Endothelial cell (in vitro differentiated cells): ENCODE measurements at places on chromosomes 6 and 20.

- no peak for DNase-seq
These were observed 37.9 kb downstream of the ATXN1 start for GRCh38 chr6:16723402-16723801.

DNA sequence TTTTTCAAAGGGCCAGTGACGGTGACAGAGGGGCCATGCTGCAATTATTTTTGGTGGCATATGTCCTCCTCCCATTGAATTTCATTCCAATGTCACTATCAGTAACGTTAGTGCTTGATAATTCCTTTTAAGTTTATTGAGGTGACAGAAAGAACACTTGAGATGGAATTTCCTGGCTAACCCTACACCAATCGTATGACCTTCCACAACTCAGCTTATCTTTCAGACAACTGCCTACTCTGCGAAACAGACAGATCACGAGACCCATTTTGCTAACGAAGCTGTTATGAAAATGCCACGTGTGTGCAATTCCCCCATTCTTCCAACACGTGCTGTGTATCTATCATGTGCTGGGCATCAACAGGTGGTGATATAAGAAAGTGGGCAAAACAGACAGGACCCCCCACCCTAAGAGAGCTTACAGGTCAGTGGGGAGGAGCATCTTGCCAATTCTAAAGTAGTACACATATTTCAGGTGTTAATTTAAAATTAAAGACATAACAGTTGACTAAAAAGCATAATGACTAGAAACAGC, 113.0 kb downstream of the IRF4 start:
- no peak for DNase-seq

GRCh38 chr6:47520282-47520681, 42.7 kb downstream of the CD2AP start:
- no peak for DNase-seq

DNA sequence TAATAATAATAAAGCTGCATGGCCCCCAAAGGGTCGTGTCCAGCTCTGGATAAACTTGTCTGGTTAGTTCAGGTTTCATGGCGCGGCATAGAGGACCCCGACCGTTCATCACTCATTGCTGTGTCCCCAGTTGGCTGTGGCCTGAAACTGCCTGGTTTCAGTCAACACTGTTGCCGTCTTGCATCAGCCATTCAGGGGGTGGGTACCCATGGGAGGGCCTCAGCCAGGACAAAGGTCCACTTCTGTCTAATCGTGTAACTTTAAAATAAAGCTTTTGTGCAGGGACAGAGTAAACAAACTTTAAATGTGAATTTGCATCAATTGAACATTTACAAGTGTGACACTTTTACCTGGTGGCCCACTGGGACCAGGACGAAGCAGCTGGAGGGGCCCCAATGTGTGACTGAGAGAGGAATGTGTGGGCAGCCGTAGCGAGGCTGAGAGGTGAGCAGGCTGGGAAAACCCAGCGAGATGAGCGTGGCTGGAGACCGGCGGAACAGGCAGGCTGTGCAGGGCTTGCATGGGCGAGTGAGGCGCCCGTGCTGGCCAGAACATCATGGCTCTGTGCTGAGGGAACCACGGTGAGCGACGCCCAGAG, 22.3 kb upstream of the UNC93A start:
- no peak for DNase-seq

GRCh38 chr6:53361549-53362031, 12.8 kb upstream of the ELOVL5 start:
- DNase-seq: no peak

GRCh38 chr20:34110745-34111641, 1.1 kb downstream of the EIF2S2 start:
- DNase-seq: peak; percentile 53

- no peak for DNase-seq
These were observed 62.8 kb upstream of the TFB1M start for GRCh38 chr6:155377061-155377460.

DNA sequence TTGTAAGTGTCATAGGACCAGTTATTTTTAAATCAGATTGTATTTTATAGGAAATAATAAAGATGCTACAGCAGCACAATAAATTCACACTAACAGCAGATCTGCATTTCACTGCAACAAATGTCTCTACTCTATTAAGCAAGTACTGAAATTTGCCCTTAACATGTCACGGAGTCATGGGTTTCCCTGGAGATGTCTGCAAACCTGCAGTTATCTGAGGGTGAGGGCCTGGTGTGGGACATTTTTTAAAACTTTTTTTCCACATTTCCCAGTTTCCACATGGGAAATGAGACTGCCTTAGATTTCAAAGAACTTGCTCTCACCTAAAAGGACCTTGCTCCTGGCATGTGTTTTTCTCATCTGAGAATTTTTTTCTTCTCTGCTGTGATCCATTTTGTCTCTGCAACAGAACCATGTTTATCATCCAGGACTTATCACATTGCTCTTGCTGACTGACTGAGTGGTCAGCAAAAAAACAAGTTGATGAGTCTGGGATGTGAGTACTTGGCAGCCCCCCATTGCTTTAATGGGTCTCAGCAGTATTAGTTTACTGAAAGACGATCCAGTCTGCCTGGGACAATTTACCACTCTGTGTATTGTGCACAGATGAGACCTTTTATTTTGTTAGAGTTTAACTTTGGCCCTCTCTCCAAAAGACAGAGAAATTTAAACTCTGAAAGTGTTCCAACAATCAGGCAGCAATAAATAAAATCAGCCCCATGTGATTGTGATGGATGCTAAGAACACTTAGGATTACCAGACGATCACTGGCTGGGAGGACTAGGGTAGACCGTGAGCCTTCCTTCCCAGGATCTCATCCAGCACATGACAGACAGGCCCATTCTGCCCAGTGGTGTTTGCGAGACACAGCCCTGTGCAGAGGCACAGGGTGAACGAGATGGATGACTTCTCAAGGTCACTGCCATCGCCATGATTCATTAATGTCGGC, 268.8 kb downstream of the BTBD9 start:
- DNase-seq: no peak
